CD4-positive, alpha-beta T cell treated with Interleukin-1 beta for 1 hour (primary cell): ENCODE measurements at places on chromosomes 13 and 19.

- no peak for DNase-seq
These were observed at the start of gene PALM3 for GRCh38 chr19:14061751-14062557. Gene PALM3 (minus strand): TSS chr19:14062076. CDS start chr19:14061980, 96 bp downstream.

DNA sequence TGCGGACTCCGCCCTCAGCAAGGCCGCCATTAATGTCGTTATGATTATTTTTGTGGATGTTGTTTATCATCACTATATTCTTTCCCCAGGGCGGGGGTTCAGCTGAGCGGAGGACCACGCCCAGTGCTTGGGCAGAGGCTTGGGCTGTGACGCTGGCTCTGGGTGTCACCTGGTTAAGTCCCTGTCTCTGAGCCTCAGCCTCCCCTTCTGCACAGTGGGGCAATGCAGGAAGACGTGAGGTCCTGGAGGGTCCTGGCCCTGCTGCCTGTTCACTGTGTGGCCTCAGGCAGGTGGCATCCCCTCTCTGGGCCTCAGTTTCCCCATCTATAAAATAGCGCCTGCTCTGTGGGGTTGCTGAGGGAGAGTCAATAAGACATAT lies 32.5 kb downstream of the NFIC start:
- DNase-seq: no peak

DNA sequence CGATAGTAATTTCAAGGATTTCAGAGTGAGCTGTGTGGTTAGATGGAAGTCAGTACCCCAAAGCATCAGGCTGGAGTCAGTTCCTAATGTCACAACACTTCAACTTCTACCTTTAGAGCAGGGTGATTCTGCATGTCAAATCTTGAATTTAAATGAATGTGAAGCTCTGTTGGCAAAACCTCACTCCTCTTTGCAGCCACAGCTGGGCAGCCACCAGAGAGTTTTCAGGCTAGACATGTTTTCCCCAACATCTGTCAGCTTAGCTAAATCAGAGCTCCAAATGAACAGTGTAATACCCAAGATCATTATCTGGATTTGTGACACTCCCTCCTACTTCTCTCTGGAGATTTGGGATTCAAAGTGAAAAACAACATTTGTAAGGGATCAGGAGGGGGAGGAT lies 33.7 kb upstream of the OLFM4 start:
- no peak for DNase-seq

- no peak for DNase-seq
These were observed 21.5 kb downstream of the RYR1 start for GRCh38 chr19:38455031-38455430.

DNA sequence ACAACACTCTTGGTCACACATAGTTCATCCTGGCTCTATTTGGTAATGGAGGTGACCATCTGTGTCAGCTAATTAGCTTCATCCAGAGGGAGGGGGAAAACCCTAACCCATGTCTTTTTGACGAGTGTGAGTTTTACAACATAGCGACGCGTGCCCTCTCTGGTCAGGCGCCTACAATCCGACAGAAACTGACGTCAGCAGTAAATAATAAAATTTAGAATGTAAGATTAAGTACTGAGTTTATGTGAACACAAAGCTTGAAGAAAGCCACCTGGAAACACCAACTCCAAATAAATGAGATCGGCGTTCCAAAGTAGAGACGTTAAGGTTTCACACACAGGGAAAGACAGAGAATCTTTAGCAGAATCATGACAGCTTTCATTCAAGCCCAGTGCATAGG lies 1.8 kb upstream of the ZNF83 start:
- DNase-seq: no peak

DNA sequence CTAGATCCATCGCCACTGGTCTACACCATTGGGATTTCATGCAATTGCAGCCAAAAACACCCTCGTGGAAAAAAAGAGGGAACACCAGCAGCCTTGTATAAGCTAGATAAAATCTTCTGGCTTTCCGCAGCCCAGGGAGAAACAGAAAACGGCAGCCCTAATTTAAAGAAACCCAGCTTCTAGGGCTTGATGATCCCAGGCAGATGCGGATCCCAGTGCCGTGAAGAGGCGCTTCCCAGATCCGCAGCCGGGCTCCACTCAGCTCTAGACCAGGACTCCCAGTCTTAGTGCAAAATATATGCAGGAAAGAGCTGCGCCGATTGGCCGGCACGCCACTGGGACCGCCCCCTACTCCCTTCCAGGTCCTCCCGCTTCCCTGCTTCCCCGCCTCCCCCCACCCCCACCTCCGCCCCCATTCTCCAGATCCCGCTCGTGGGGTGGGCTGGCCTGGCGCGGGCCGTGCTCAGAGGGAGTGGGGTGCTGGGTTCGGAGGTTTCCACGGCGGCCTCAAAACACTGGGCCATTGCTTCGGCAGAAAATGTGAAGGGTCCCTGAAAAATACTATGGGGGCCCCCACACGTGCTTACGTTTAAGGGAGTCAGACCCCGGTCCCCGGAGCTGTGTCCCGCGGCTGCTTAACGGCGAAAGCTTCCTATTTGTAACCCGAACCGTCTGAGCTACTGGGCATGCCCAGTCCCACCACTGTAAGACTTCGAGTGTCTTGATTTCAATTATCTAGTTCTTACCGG lies 63.1 kb downstream of the SERP2 start:
- peak; percentile 36 for DNase-seq

GRCh38 chr19:57949296-57949695 lies 1.8 kb upstream of the ZNF256 start:
- DNase-seq: no peak

DNA sequence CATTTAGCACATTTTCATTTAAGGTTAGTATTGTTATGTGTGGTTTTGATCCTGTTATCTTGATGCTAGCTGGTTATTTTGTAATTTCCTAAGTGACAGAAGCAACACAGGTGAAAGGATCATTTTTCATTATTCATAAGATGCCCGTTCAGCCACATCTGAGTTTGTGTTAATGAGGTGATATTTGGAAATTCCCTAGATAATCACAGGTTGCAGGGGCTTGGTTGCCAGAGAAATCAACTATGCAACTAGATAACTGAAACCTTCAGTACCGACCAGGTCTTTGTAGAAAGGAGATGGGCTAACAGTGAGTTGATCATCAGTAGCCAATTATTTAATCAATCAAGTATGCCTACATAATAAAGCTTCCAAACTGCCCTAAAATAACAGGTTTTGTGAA lies 121.3 kb upstream of the UFM1 start:
- no peak for DNase-seq

DNA sequence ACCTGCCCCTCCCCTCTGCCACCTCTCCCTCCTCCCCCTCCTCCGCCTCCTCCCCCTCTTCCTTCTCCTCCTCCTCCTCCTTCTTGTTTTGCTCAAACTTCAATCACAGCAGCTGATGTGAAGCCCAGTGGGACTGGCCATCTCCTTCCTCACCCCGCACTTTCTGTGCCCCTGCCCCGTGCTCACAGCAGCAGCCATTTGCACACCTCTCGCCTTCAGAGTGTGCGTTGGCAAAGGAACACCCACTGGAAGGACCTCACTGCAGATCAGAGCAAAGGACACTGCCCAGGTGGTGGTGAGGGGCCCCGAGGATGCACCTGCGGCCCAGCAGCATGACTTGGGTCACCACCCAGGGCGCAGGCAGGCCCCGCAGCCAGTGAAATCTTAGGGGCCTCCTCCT lies 98.8 kb downstream of the SOX1 start:
- DNase-seq: no peak

DNA sequence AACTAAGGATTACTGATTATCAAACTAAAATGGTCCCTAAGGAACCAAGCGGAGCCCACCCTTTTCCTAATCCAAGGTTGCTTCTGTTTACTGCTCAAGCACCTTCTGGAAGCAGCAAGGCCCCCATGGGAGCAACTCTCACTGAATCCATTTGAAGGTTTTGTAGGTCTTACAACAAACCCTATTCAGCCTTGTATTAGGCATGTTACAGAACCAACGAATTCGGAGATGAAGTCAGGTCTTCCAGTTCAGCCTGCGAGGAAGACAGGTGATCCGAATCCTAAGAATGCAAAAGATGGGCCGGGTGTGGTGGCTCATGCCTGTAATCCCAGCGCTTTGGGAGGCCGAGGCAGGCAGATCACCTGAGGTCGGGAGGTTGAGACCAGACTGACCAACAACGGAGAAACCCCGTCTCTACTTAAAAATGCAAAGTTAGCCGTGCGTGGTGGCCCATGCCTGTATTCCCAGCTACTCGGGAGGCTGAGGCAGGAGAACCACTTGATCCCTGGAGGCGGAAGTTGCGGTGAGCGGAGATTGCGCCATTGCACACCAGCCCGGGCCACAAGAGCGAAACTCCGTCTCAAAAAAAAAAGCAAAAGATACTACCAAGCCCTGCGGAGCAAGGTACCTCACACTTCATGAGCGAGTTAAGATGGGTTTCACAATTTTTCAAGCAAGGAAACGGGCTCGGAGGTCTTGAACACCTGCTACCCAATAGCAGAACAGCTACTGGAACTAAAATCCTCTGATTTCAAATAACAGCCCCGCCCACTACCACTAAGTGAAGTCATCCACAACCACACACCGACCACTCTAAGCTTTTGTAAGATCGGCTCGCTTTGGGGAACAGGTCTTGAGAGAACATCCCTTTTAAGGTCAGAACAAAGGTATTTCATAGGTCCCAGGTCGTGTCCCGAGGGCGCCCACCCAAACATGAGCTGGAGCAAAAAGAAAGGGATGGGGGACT lies 609 bp downstream of the ZAR1L start:
- peak; percentile 79 for DNase-seq

- DNase-seq: no peak
These were observed 497.2 kb downstream of the DIAPH3 start for GRCh38 chr13:59666504-59666903.

DNA sequence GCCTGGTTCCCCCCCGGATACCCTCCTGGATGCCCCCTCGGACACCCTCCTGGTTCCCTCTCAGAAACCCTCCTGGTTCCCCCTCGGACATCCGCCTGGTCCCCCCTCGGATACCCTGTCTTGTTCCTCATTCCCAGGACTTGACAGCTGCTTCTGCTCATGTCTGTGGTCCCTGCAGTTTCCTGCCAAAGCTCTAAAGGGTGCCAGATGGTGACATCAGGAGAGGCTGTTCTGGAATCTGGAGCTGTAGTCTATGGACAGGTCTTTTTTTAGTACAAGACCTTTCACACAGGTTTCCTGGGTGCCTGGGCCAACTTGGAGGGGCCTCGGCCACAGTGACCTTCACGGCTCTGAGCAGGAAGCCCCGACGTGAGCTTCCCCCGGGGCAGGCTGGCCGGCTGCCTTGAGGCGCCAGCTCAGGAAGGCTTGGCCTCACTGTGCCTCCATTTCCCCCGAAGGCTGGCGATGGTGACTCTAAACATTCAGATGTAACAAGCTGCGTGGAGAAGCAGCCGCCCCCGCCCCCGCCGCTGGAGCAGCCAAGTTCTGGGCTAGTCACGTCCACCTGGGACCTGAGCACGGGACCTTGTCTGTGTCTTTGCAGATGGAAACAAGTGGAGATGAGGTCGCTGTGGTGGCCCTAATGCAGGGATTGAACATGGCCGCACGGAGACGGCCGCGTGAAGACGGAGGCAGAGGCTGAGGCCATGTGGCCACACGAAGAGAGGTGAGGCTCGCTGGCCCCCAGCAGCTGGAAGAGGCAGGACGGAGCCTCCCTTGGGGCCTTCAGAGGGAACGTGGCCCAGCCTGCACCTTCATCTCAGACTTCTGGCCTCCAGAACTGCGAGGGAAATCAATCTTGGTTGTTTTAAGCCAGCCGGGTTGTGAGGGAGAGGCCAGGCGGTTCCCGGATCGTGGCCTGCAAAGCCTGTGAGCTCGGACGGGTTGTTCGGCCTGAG lies 12.7 kb downstream of the SGTA start:
- DNase-seq: no peak

DNA sequence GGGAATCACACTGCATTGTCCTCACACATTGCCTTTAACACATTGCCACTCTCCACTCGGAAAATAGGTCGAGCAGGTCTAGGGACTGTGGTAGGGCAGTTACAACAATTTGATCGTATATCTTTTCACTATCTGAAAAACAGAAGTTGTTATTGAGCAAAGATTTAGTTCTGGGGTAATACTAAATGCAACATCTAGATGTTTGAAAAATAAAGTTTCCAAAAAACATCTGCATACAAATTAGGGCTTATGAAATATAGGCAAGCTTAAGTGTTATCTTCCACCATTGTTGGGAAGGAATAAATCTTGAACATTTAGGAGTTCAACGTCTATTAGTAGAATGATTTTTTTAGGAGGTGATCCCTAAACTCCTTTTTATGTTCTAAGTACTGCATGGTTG lies 768 bp upstream of the HS6ST3 start:
- DNase-seq: no peak

DNA sequence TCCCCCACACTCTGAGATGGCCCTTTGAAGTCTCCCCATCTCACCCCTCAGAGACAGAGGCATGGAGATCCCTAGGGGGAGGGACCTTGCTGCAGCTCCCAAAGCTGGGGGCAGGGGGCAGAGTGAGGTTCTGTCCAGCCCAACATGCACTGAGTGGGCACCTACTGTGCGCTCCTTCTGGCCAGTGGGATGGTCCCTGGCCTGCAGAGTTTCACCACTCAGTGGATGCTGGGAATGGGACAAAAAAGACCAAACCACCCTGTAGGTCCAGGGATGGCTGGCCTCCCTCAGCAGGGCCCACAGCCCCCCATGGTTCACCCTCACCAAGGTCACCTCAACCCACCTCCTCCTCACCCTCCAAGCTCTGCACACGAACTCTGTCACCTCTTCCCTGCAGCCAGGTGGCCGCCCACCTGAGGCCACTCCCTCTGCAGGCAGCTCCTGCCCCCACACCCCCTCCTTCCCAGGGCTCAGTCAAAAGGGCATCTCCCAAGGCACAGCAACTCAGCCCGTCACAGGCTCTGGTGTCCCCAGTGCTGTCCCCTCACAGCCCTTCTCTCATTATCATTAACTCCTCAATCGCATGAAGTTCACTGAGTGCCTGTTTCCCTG lies 16.1 kb downstream of the CEACAM21 start:
- no peak for DNase-seq

DNA sequence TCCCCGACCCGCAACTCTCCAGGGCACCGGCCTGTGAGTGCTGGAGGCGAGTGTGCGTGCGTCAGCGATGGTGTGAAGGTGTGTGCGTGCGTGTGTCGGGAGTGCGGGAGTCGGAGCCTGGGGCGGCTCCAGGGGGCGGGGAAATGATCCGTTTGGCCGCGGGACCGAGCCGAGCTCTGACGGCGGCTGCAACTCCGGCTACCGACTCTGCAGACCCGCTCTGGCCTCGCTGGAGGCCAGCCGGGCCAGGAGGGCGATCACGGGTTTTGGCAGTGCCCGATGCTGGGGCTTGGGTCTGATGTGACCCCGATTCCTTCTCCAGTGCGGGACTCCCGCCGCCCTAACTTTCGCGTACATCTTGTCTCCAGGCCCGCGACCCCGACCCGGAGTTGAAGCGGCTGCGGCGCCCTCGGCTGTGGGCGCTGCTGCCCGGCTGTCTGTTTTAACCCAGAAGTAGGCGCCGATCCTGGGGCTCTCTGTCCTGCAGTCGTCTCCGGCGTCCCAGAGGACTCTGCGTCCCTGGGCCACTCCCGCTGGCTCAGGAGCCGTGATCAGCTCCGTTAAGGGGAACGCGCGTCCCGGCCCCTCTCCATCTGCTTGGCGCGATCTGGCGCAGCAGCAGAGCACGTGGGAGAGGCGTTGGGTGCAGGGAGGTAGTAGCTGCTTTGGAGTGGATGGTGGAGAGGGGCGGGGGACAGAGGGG lies 1.2 kb downstream of the CHST8 start:
- DNase-seq: no peak
